NCI-H1105 (cell line): ENCODE measurements at places on chromosomes 7 and 10.

GRCh38 chr10:22340329-22341189 lies 4.7 kb upstream of the SPAG6 start:
- peak; percentile 74 for DNase-seq

DNA sequence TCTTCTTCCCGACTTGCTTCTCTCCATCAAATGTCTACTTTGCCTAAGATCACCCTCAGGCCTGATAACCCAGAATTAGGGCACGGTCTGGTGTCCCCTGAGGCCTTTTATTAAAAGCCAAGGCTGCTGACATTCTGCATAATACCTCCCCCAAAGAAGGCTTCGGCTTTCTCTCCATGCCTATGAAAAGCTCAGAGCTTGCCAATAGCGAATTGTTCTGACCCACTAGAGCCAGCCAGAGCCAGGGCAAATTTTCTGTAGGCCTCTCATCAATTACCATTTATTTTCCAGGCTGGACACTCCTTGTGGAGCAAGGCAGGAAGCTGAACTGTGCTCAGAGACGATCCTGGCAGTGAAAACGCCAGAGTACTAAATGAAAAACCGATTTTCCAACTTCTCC lies 64.3 kb upstream of the ADRB1 start:
- DNase-seq, result no peak

DNA sequence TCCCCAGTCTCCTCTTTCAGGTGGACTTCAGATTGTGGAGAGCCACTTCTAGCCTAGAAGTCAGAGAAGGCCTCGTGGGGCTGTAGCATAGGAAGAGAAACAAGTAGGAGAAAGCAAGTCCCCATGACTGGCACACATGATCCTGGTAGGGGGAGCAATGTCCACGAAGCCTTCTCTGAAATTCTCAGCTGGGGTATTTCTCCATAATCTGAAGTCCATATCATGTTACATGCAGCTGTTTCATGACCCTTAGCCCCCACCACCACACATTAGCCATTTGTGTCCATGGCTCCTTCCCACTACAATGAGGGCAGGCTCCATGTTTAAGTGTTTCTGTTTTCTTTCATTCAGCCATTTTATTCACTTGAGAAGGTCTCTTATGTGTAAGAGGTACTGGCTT lies 43.2 kb downstream of the LAMB4 start:
- DNase-seq, result no peak

DNA sequence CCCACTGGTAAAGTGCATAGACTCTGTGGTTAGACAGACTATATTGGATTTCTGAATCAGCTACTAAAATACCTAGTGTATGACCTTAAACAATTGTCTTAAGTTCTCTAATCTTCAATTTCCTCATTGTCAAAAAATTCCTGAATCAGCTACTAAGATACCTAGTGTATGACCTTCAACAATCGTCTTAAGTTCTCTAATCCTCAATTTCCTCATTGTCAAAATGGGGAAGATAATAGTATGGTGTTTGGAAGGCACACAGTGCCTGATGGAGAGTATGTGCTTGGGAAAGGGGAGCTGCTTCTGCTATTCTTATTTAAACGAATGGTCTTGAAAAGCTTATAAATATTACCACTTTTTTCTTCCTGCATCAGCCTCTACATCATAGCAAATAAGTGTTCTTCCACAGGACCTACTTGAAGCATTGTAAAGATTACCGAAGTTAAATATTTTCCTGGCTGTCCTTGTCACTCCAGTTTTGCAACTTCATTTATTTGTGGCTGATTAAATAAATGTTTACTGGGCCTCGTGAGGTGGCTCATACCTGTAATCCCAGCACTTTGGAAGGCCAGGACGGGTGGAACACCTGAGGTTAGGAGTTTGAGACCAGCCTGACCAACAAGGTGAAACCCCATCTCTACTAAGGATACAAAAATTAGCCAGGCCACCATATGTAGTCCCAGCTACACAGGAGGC lies 64.4 kb upstream of the ITGA8 start:
- DNase-seq, result no peak

GRCh38 chr7:20402747-20403230 lies 72.1 kb downstream of the ITGB8 start:
- DNase-seq, result no peak

GRCh38 chr7:68873616-68874015 lies 724.7 kb upstream of the AUTS2 start:
- DNase-seq, result no peak

DNA sequence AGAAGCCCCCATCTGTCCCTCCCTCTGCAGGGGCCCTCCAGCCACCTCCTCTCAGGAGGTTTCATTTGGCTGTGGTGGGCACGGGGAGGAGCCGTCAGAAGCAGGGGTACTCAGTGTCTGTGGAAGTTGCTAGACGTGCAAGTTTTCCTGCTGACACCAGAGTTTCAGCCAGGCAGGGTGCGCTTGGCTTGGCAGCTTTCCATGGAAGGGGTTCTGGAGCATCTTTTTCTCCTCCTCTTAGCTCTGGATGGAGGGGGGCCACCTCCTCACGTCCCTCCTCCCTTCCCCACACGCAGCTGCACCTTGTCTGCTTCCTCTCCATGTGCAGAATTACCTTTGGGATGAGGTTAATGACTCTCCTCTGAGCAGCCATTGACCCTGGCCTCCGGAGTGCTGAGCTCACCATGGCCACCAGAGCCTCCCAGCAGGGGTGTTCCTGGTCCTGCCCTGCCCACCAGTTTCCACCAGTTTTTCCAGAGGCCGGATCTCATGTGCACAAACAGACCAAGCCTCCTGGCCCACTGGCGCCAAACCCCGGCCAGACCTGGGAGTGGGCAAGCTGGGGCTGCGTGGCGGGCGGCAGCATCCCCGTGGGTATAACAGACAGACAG lies 579.8 kb upstream of the FOXK1 start:
- DNase-seq, result no peak

- no peak for DNase-seq
Observed at GRCh38 chr10:7123774-7124173, 287.1 kb downstream of the SFMBT2 start.

DNA sequence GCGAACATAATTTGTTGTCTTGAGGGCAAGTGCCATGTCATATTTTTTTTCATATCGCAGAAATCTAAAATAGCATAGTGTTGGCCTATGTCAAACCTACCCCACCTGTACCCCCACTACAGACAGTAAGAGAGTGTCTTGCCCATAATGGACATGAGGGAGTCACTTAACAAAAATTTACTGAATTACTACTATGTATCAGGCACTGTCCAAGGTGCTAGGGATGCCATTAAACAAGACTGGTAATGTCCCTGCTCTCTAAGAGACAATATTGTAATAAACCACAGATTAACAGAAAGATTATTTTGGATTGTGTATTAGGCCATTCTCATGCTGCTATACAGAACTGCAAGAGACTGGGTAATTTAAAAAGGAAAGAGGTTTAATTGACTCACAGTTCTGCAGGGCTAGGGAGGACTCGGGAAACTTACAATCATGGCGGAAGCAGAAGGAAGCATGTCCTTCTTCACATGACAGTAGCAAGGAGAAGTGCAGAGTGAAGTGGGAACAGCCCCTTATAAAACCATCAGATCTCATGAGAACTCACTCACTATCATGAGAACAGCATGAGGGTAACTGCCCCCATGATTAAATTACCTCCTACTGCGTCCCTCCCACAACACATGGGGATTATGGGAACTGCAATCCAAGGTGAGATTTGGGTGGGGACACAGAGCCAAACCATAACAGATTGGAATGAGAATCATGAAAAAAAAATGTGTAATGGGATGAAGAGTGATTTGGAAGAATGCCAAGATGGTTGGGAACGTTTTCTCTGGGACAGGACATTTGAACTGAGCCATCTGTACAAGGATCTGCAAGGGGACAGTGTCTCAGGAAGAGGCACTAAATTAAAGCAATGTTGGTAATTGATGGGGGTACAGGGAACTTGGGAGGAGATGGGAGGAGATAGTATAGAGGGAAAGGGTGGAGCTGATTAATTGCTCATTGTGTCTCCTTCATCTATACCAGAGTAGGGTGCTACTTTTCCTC lies 108.5 kb downstream of the FAM107B start:
- no peak for DNase-seq
